Kidney capillary endothelial cell (primary cell): ENCODE measurements at places on chromosomes 4 and X.

DNA sequence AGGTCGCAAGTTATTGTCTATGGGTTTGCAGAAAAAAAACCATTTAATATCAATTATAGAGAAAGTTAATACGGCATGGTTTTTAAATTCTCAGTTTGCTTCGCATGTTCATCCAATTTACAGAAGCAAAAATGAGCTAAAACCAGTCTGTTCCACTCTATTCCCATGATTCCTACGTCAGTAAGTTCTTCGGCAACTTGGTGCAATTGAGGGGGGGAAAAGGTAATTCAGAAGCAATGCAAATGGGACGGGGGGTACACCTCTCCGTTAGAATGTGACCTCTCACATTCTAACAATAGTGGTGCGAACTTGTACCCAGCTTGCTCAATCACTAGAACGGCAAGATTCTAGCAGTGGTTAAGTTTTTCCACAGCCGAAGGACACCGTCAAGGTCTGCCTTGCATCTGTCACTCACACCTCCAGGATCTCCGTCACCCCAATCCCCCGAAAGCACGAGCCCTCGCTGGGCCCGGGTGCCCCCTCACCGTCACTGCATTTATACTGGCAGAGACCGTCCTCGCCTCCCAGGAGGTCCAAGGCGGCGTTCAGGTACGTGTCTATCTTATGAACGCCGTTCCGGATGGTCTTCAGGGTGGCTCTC is 653 bp downstream of the PLA2G12A start:
- DNase-seq: no peak

DNA sequence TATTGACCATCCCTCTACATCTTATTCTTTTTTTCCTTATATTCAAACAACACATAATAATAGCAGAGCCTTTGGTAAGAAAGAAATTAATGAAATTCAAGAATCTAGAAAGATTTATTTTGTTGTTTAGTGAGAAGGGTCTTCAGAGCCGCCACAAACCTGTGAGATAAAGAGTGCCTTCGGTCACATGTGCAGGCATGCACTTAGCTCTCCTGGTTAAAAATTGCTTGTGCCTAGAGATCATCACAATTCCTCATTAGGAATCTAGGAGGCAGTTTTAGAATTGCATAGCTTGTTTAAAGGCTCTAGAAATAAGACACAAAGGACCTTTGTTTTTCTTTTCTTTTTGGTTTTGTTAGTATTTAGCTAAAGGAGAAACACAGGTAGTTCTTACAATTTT is 1948.4 kb upstream of the IGFBP7 start:
- DNase-seq: no peak

DNA sequence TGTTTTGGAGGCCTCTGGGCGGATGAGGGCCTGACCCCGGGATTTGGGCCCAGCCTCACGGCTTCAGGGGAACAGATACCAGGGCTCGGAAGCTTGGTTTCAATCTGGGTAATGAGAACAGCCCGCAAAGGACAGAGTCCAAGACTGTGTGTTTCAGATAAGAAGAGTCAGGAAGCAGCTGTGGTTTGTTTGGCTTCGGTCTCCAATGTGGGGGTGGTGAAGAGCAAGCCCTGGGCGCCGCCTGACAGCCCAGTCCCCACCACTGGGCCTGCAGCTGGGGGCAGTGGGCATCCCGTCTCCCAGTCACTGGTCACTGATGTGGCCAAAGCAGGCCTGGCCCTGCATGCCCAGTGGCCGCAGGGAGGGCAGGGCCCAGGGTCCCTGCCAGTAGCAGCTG is 9.1 kb downstream of the WFS1 start:
- no peak for DNase-seq

- DNase-seq: no peak
These were observed 379.7 kb downstream of the SPRY1 start for GRCh38 chr4:123776267-123776666.

DNA sequence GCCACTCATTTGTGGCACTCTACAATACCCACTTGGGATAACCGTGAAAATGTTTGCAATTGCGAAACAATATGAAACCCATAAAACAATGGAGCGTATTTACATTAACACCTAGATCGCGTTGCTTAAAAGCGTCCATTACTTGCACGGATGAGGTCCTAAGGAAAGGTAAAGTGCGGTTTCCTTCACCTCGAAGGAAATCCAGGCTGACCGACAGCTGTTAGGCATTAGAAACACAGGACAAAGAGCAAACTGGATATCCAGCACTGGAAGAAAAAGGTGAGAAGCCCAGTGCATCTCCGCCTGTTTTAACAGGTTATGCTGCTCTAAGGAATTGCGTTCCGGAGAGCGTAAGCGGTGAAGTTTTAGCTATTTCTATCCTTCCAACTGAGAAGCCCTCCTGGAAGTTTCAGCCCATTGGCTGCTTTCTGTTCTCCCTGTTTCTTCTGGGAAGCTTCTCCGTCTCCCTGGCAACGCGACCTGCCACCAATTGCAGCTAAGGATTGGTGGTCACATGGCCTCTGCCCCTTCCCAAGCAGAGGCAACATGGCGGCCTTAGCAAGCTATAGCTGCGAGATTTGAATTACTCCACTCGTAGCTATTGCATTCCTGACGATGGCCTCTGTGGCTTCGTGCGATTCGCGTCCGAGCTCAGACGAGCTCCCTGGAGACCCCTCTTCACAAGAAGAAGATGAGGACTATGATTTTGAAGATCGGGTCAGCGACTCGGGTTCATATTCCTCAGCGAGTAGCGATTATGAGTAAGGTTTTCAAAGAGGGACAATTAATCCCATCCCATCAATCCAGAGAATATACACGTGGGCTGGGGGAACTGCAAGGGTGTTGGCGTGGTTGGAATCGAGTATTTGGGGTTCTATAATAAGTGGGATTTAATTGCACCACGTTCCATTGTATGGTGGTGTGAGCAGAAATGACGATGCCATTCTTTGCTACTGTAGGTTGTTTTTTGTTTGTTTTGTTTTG is at the start of gene INTU:
TSS of gene INTU (plus strand) at position 538 of the 984 bp plus-strand sequence. CDS start at position 616, 78 bp downstream.
- DNase-seq: peak; percentile 94

DNA sequence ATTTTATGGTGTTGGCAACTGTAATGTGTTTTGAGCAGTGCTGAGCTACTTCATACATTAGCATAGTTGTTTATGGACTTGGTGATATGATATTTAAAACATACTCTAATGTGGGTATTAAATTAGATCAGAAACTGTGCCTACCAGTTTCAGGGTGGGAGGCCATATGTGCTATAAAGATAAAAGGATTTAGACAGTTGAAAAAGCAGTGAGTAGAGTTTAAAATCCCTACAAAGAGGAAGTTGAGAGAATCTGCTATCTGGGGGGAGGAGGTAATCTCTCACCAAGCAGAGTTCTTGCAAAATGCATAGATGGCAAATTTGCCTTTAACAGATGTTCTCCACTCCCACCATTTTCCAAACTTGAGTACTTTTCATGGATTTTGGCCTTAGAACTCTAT is 154.5 kb downstream of the SPOCK3 start:
- DNase-seq: no peak

- no peak for DNase-seq
These were observed 49.3 kb upstream of the CLCN4 start for GRCh38 chrX:10107483-10107882.

GRCh38 chrX:39477031-39477761 is 620.6 kb downstream of the BCOR start:
- no peak for DNase-seq

- peak; percentile 97 for DNase-seq
These were observed at the start of gene CXCL8 for GRCh38 chr4:73740353-73740778. CXCL8 (plus strand) TSS chr4:73740569; CDS start chr4:73740659, 90 bp downstream.

GRCh38 chrX:69807400-69807799 is 191.5 kb downstream of the EDA start:
- no peak for DNase-seq

DNA sequence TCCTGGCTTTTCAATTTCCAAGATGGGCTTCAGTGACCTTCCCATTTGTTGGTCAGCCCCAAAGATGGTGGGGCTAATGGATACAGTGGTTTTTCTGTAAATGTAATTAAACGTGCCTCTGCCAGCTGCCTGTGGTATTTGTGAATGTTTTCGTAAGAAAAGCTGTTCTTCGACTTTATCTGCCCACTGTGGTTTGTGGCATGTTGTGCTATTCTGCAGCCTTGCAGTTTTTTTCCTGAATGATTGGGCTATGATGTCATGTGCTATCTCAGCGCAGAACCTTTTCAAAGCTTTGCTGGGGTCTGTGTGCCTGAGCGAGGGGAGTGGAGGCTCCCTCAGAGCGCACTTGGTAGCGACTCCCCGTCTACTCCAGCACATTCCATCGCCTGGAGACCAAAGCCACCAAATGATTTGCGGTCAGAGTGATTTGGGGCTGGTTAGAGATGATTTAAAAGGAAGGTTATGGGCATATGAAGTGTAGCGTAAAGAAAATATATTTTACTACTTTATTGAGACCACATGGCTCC is 137.5 kb downstream of the PALLD start:
- no peak for DNase-seq

GRCh38 chrX:148929686-148930085 is 429.3 kb downstream of the AFF2 start:
- no peak for DNase-seq

- no peak for DNase-seq
These were observed 869.1 kb upstream of the GRID2 start for GRCh38 chr4:91434631-91435030.

DNA sequence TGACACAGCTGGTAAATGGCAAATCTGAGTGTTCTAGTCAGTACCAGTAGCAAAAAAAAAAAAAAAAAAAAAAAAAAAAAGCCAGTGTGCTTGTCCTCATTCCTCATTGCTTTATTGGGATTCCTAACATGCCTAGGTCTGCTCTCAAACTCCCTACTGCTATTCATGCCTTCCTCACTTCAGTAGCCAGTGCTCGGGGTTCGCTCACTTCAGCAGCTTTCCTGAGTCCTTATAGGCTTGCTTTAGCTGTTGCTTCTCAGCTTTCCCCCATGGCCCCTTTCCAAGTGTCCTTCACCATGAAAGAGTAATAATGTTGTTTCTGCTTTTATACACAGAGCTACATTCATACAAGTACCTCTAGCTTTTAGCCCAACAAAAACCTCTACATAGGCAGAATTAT is 30.8 kb downstream of the SLITRK2 start:
- DNase-seq: no peak

GRCh38 chrX:106499473-106499872 is 112.3 kb upstream of the RADX start:
- no peak for DNase-seq

DNA sequence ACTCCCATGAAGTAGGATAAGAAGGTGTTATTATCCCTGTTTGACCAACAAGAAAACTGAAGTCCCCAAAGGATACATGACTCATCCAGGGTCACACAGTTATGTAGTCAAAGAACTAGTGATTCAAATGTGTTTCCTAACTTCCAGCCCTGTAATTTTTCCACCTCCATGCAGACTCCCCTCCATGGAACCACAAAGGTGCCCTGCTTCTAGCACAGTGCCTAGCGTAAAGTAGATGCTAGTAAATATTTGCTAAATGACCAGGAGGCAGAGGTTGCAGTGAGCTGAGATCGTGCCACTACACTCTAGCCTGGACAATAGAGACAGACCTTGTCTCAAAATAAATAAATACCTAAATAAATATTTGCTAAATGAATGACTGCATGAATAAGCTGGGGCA is 55.8 kb downstream of the FRMPD3 start:
- DNase-seq: no peak

GRCh38 chr4:56531149-56531770 is 25.7 kb downstream of the ARL9 start:
- DNase-seq: no peak

DNA sequence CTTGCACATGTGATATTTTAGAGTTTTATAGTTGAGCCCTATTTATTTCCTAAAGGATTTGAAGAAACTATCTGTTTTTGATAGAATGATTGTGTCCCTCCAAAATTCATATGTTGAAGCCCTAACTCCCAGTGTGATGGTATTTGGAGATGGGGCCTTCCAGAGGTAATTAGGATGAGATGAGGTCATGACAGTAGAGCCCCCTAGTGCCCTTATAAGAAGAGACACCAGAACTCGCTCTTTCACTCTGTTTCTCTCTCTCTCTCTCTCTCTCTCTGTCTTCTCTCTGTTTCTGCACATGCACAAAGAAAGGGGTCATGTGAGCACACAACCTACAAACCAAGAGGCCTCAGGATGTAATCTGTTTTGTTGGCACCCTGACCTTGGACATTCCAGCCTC is 921.9 kb upstream of the DIAPH2 start:
- no peak for DNase-seq

DNA sequence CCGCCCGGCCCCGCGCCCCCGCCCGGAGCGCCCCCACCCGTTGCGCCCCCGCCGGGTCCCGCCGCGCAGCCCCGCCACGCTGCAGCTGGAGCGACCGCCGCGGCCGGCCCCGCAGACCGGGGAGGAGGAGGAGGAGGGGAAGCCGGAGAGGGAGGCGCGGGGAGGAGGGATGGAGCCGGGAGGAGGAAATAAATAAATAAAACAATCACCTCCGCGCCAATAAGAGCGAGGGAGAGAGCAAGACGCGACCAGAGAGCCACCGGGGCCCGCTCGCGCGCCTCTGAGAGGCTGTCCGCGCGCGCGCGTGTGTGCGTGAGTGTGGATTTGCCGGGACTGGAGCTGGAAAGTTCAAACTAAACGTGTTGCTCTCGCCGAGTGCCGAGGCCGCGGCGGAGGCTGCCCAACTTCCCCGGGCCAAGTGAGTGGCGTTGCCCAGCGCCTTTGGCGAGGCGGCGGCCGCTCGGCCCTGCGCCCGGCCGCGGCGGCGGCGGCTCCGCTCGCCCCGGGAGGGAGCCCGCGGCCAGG is 2184.4 kb upstream of the TENM3 start:
- DNase-seq: no peak

- no peak for DNase-seq
These were observed 80.2 kb upstream of the SORBS2 start for GRCh38 chr4:185892165-185892564.

DNA sequence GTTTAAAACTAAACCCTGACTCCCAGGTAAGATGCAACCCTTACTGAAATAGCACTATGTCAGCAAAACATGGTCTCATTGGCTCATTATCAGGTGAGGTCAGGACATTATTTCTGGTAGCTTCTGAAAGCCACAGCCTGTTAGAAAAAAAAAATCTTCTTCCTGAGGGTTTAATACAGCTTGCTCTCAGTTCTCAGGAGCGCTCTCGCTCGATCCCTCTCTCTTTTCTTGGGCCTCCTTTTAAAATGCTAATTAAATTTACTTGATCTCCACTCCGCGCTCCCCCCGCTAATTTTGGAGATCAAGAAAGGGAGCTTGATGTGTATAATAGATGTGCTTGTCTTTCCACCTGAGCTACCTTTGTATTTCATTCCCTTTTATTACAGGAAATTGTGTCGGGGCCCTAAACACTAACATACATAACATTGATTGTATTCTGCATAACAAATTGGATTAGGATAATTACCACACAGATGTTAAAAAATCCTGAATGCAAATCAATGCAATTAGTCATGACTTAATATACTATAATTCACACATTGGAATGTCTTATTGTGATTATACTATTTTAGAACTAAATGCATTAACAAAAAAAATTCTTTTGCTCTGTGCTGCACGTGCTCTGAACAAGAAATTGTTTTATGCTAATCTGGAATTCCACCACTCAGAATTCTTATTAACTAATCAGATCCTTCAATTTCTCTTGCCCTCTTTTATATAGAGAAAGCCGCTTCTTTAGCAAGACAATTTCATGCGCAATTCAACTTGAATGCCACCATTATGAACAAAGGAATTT is 101.6 kb upstream of the TEX13D start:
- DNase-seq: no peak
